ENCODE measurements at places on chromosomes 7 and 10. TPM values are rescaled to one million over a fixed set of nuclear protein-coding genes. Genes with fewer than 3 reads are reported as not detected.
A peak's percentile ranks its signal among the peaks of the same experiment; 100 is the strongest.

Gene CBX3
- 227 TPM for total RNA-seq

Gene CNNM1
- 0.26 TPM for total RNA-seq

GRCh38 chr7:9204571-9204970, 771.2 kb downstream of the NXPH1 start:
- no peak overlapping the region for H3K4me3 ChIP-seq
- no peaks in the 10 kb centered on the region for H3K36me3 ChIP-seq
- H3K4me1 ChIP-seq: no peaks in the 10 kb centered on the region
- H3K27me3 ChIP-seq: no peaks in the 10 kb centered on the region

- H3K36me3 ChIP-seq: peaks cover 45% of the 10 kb centered on the region
- peak overlapping the region; percentile 62 for H3K4me3 ChIP-seq
- DNase-seq: no peak
- H3K27ac ChIP-seq: peak overlapping the region; percentile 84
- H3K4me1 ChIP-seq: peaks cover 50% of the 10 kb centered on the region
- H3K27me3 ChIP-seq: no peaks in the 10 kb centered on the region
Observed at GRCh38 chr10:119511828-119512515, 30.5 kb downstream of the RGS10 start.

DNA sequence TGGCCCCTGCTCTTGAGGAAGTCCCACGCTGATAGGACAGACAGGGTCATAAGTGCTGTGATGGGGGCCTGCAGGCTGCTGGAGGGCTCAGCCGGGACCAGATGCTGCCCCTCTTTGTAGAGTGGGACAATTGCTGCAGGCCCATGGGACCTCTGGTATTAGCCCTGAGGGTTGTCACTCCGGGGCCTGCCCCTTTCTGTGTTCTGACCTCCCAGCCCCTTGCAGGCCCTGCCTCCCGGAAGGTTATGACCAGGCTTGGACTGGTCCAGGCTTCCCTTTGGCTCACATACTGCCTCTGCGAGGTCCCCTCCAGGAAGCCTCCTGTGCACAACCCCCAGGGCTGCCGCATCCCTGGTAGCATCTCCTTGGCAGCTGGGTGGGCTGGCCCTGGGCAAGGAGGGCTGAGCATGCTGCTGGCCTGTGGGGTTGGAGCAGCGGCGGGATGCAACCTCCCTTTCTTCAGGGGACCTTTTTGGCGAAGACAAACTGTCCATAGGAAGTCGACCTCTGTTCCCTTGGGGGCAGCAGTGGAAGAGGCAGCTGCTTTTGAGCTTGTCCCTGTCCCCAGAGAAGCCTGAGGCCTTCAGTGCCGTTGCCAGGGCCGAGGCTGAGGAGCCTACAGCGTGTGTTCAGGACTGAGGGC, 8.8 kb downstream of the LIMK1 start:
- H3K4me3 ChIP-seq: peak overlapping the region; percentile 40
- peaks cover 22% of the 10 kb centered on the region for H3K4me1 ChIP-seq

- peak overlapping the region; percentile 88 for H3K4me3 ChIP-seq
- DNase-seq: no peak
- no peaks in the 10 kb centered on the region for H3K27me3 ChIP-seq
- peaks cover 51% of the 10 kb centered on the region for H3K4me1 ChIP-seq
- H3K27ac ChIP-seq: peak overlapping the region; percentile 47
- H3K36me3 ChIP-seq: peaks cover 11% of the 10 kb centered on the region
Observed at GRCh38 chr7:5777932-5778331, 3.5 kb downstream of the RNF216 start.

GRCh38 chr7:96833676-96834453, 124.2 kb upstream of the SEM1 start:
- no peak overlapping the region for H3K4me3 ChIP-seq
- DNase-seq: no peak
- H3K27me3 ChIP-seq: peaks cover 40% of the 10 kb centered on the region
- no peak overlapping the region for H3K27ac ChIP-seq

GRCh38 chr10:126061526-126061925, 165.2 kb downstream of the FANK1 start:
- DNase-seq: no peak
- no peak overlapping the region for H3K4me3 ChIP-seq
- H3K27me3 ChIP-seq: peaks cover 9% of the 10 kb centered on the region
- H3K27ac ChIP-seq: no peak overlapping the region
- no peaks in the 10 kb centered on the region for H3K36me3 ChIP-seq
- no peaks in the 10 kb centered on the region for H3K4me1 ChIP-seq

DNA sequence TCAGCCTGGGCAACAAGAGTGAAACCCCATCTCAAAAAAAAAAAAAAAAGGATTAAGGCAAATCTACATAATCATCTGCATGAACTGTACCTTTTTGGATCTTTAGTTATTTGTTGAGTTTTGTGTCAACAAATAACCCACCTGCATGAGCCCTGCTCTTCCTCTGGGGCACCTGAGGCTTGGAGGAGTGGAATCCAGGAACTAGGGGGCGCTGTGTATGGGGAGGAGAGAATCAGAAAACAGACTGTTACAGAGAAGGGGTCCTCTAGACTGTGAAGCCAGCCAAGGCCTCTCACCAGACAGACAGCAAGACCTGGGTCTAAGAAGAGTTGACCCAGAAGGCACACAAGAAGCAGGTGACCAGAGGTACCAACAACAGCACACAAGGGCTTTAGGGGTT, 682.8 kb upstream of the NRP1 start:
- DNase-seq: no peak
- H3K4me1 ChIP-seq: no peaks in the 10 kb centered on the region
- H3K36me3 ChIP-seq: no peaks in the 10 kb centered on the region
- H3K4me3 ChIP-seq: no peak overlapping the region
- no peaks in the 10 kb centered on the region for H3K27me3 ChIP-seq

GRCh38 chr7:90910136-90910535, 314.0 kb downstream of the CDK14 start:
- H3K27me3 ChIP-seq: peaks cover 2% of the 10 kb centered on the region
- H3K4me1 ChIP-seq: no peaks in the 10 kb centered on the region
- no peak for DNase-seq
- H3K27ac ChIP-seq: no peak overlapping the region

Gene AKR1D1
- total RNA-seq: not detected

DNA sequence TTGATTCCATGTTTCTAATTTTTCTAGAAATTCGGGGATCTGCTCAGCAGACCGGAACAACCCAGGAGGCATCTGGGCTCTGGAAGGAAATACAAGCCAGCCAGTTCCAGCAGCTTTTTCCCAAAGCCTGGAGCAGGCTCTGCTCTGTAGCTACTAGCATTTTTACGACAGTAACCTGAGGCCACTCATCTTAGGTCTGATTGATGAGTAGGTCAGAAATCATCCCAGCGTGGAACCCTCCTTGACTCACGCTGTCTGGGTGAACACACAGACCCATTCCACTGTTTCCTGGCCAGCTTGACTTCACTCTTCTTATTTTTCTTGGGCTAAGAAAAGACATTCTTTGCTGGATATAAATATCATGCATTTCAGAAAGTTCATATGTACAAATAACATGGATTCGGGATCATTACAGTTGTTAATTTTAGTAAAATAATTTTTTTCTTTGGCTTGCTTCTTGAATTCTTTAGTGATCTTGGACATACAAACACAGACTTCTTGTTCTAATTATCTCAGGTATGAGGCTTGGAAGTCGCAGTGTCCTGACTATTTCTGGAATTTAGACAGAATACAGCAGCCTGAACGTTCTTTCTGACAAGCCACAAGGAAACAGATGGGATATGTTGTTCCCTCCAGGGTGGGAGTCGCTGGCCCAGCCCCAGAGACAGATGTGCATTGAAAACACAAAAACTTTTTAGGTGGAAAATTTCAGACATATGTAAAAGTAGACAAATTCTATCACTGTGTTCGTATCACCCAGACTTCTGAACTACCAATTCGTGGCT, 54.6 kb upstream of the PITRM1 start:
- no peak overlapping the region for H3K27ac ChIP-seq
- H3K27me3 ChIP-seq: peaks cover 22% of the 10 kb centered on the region
- no peaks in the 10 kb centered on the region for H3K36me3 ChIP-seq
- no peak for DNase-seq
- peaks cover 16% of the 10 kb centered on the region for H3K4me1 ChIP-seq

- DNase-seq: no peak
- H3K27me3 ChIP-seq: no peaks in the 10 kb centered on the region
- no peaks in the 10 kb centered on the region for H3K36me3 ChIP-seq
- no peaks in the 10 kb centered on the region for H3K4me1 ChIP-seq
- no peak overlapping the region for H3K4me3 ChIP-seq
Observed at GRCh38 chr7:115300231-115300870, 378.5 kb downstream of the MDFIC start.

GRCh38 chr7:97342512-97342911, 225.0 kb downstream of the SDHAF3 start:
- DNase-seq: no peak
- H3K27ac ChIP-seq: no peak overlapping the region
- H3K4me1 ChIP-seq: peaks cover 2% of the 10 kb centered on the region

DNA sequence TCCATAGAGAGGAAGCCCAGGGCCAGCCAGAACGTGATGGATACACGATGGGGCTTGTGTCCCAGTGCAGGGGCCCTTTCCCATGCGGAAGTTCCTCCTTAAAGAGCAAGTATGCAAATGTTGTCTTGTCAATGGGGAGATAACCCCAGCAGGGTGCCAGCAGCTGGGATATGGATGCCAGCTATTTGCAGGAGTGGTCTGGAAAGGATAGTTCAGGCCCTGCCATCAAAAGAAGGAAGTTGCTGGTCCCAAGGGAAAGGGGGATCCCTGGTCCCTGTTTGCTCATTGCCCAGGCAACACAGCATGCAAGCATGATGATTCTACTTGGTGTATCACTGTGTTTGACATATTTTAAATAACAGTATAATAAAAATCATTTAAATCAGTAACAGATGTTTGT, 73.1 kb upstream of the HECW1 start:
- no peak overlapping the region for H3K27ac ChIP-seq
- peaks cover 3% of the 10 kb centered on the region for H3K27me3 ChIP-seq
- no peaks in the 10 kb centered on the region for H3K4me1 ChIP-seq
- H3K4me3 ChIP-seq: no peak overlapping the region
- H3K36me3 ChIP-seq: no peaks in the 10 kb centered on the region

DNA sequence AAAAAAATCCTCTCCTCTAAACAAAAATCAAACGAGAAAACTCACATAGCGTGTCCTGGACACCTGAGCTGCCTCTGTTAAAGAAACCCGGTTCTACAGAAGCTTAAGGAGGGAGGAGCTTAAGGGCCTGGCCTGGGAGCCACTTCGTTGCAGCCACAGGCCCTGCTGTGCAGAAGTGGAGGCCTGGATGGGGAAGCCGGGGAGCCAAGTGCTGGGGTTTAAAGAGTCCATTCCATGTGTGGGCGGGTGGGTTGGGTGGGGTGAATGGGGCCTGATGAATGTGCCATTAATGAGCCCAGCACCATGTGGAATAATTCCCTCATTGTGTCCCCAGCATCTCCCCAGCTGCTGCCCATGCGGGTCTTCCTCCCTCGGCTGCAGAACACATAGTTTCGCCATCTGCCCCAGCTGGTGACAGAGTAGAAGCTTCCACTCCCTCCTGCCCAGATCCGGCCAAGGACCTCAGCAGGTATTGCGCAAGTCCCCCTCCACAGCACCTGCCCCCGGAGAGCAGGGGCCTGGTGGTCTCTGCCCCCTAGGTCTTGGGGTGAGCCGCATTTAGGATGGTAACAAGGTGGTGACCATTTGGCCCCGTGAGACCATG, 127.8 kb upstream of the BTBD16 start:
- no peak overlapping the region for H3K4me3 ChIP-seq
- no peaks in the 10 kb centered on the region for H3K4me1 ChIP-seq
- no peaks in the 10 kb centered on the region for H3K36me3 ChIP-seq
- DNase-seq: no peak

Gene WDR86
- total RNA-seq: 4.0 TPM

Gene PAPOLB
- not detected for total RNA-seq

- no peaks in the 10 kb centered on the region for H3K36me3 ChIP-seq
- no peak for DNase-seq
- H3K27me3 ChIP-seq: no peaks in the 10 kb centered on the region
- H3K4me3 ChIP-seq: no peak overlapping the region
- H3K27ac ChIP-seq: no peak overlapping the region
- no peaks in the 10 kb centered on the region for H3K4me1 ChIP-seq
Observed at GRCh38 chr10:58856508-58857240, 319.8 kb upstream of the PHYHIPL start.

DNA sequence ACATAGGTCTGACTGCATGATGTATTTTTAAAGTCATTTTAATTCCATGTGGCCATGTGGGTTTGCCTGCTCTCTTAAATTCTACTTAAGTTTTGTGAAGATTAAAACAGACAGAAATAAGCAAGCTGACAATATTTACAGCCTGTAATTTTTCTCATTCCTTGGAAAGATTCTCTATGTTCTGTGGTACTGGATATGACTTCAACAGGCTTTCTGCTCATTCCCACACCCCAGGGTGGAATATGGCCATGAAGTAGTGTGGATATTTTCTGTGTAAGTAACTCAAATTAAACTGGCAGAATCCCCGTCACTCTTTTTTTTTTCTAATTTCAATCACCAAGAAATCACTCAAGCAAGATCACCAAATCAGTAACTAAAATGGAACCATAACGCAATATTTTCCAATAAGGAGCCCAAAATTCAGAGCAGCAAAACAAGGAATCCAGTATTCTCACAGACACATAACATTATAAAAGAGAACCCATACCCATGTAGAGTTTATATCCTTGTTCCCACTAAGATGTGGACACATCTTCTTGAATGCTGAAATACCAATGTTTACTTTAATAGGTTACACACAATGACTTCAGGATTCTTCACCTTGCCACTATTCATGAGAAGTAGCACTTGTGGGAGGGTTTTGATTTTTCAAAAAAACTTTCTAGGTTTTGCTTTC, 5.7 kb downstream of the HOXA5 start:
- H3K36me3 ChIP-seq: no peaks in the 10 kb centered on the region
- H3K27me3 ChIP-seq: peaks cover 47% of the 10 kb centered on the region
- no peak overlapping the region for H3K27ac ChIP-seq
- no peak for DNase-seq
- no peak overlapping the region for H3K4me3 ChIP-seq

Gene PRPS1L1
- total RNA-seq: not detected

- no peak overlapping the region for H3K27ac ChIP-seq
- H3K36me3 ChIP-seq: no peaks in the 10 kb centered on the region
- DNase-seq: no peak
- H3K27me3 ChIP-seq: peaks cover 8% of the 10 kb centered on the region
- H3K4me3 ChIP-seq: no peak overlapping the region
Observed at GRCh38 chr10:28833313-28833712, 156.0 kb downstream of the BAMBI start.

DNA sequence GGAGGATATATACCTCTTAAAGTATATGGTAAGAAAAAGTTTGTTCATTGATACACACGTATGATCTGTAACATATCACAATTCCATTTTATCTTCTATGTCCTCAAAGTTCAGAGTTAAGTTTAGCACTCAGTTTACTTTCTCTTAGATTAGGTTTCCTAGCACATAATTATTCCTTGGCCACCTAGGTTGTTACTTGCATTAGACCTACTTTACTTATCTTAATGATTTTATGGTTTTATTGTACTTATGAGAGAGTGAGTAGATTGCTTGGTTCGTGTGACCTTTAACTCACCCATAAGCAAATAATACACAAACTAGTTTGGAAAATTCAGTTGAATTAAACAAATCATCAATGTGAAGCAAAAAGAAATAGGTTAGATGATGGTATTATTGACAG, 33.9 kb upstream of the SP4 start:
- no peak for DNase-seq
- no peaks in the 10 kb centered on the region for H3K27me3 ChIP-seq
- H3K36me3 ChIP-seq: peaks cover 5% of the 10 kb centered on the region
- H3K4me3 ChIP-seq: no peak overlapping the region
- no peak overlapping the region for H3K27ac ChIP-seq
